Tongue (tissue), 3 donors: ENCODE measurements at places on chromosomes 1 and 21. TPM values are rescaled to one million over a fixed set of nuclear protein-coding genes. Genes with fewer than 3 reads are reported as not detected.

SPRR2F gene
- total RNA-seq = not detected

FAM177B gene
- total RNA-seq = 0.41 TPM

DNA sequence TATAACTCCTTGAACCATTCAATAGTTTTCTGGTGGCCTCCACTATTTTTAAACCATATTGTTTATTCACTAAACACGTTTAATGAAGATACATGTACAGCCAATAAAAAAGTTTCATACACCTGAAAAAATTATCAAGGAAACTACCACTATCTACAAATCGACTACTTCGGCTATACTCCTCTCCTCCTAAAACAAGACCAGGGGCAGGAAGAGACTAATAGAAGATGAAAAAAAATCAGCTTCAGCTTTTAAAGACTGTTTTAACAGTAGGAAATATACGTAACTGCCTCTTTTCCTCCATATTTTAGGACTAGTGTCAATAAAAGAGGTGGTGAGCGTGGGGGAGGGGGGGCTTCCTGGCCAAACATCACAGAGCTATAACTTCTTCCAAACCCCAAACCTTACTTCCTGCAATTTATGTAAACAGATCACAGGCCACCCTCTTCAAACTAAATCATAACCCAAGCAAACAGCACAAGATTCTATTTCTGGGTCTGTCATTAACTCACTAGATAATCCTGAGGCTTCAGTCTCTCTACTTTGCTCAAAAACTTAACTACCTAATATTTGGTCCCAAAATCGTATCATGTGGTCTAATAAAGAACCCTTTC lies 15.1 kb downstream of the FOXJ3 start:
- DNase-seq = no peak

GRCh38 chr1:187046293-187046692 lies 217.5 kb downstream of the PLA2G4A start:
- no peak for DNase-seq

GRCh38 chr1:101382135-101382534 lies 145.3 kb downstream of the S1PR1 start:
- DNase-seq = no peak

GRCh38 chr1:117591252-117591651 lies 14.6 kb upstream of the TENT5C start:
- peak; percentile 22 for DNase-seq

DNA sequence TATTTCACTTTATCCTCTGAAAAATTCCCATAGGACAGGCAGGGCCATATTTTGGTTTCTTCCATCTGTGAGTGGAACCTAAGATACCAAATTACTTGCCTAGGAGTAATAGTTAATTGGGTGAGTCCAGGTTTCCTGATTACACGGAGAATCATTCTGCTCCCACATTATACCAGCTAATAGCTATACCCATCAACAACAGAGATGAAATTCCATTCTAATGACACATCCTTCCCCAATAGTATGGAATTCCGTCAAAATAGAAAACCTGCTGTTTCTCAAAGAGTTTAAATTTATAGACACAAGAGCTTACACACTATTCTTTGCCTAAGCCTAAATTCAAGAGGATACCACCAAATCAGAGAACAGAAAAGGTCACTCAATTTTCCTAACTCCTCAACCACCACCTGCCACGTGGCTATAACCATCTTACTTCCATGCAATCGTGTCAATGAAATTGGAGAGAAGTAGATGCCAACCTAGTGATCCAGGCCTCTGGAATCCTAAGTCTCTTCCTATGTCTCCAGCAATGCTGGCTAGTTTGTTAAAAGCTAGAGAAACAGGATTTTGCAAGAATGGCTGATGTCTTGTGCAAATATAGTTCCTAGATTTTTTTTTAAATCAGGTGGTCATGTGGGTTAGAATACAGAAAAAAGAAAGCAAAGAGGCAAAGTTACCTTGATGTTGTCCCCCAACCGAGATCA lies 6.2 kb downstream of the PPT1 start:
- no peak for DNase-seq

GRCh38 chr21:43585924-43586413 lies 73.3 kb downstream of the HSF2BP start:
- peak; percentile 89 for DNase-seq

DNA sequence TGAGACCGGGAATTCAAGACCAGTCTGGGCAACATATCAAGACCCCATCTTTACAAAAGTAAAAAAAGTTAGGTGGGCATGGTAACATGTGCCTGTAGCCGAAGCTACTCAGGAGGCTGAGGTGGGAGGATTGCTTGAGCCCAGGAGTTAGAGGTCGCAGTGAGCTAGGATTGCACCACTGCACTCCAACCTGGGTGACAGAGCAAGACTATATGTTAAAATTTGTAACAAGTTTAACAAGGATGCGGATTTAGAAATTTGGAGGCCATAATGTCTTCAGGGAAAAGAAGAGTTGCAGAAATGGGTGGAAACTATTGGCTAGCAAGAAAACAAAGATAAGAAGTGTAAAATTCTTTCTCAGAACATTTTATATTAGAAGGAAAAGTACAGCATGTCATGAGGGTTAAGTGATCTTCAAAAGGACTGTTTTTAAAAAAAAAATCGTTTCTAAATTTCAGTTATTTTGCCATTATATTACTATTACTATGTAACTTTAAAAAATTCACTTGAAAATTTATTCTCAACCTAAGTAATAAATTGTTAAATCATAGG lies 17.6 kb downstream of the SOAT1 start:
- DNase-seq = no peak
